ENCODE measurements at places on chromosomes 1 and 21.

GRCh38 chr1:185964946-185965345 lies 230.8 kb downstream of the HMCN1 start:
- DNase-seq = no peak

GRCh38 chr1:11680270-11681070 lies 478 bp downstream of the MAD2L2 start:
- DNase-seq = no peak

DNA sequence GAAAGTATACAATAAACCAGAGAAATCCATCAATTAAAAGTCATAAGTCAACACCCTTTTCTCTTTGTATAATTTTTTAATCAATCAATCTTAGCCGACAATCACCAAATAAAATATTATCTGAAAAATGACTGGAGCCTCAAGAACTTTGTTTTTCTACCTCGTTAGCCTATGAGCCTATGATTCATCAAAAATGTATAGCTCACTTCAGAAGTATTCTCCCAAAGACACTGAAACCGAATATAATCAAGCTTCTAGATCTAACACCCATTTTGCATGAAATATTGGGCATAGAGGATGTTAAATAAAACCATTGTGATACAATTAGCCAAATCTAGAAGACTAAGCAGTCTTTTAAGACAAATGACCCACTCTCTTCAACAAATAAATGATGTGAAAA lies 17.8 kb upstream of the RSBN1 start:
- no peak for DNase-seq

GRCh38 chr1:3435666-3436065 lies 18.8 kb upstream of the ARHGEF16 start:
- no peak for DNase-seq

- DNase-seq = no peak
Observed at GRCh38 chr1:207202480-207202879, 98.4 kb downstream of the C4BPA start.

DNA sequence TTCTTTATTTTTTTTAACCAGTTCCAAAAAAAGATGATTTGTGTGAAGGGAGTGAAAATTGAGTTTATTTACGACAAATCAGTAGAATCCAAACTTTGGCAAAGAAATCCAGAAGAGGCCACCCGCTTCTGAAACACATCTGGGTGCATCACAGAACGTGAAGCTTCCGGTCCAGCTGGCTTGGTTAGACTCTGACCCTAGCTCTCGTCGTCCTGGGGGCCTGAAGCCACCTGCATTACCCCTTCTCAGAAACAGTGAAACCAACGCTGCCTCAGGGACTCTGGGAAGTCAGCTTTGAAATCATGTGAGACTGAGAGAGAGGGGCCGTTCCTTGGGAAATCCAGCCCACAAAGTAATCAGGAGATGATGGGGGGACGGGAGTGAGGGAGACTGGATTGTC lies 21.8 kb downstream of the AJAP1 start:
- DNase-seq = no peak

DNA sequence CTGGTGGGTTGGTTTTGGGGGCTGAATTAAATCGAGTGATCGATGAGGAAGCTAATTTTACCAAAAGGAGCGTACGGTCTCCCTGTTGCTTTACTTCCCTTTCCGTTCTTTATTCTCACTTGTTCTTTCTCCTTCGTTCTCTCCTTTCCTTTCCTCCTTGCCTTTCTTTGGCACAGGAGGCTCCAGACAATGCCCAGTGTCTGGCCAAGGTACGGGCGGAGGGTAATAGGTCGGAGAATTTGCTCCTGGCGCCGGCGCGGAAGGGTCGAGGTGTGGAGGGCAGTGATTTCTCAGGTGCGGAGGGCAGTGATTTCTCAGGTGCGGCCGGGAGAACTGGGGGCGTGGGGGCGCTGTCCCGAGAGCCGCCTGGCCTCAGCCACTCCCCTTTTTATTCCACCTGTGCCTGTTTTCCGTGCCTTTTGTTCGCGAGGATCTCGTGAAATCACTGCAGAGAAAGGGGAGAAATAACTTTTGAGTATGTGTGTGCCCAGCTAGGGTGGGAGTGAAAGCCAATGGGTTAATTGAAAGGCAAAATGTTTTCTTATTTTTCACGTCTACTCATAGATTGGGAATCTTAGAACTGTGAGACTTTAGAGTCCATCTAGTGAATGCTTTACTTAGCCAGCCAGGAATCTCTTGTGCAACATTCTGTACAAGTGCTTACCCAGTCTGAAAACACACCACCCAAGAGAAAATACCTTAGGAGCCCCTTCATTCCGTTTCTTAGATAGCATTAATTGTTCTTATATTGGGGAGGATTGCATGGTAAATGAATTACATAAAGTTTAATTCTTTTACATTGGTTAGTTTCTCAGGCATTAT lies 1.3 kb downstream of the FNBP1L start:
- no peak for DNase-seq

- DNase-seq = no peak
Observed at GRCh38 chr1:107979926-107980325, 14.9 kb upstream of the VAV3 start.

GRCh38 chr1:27448982-27449381 lies 41.0 kb downstream of the WASF2 start:
- DNase-seq = no peak

DNA sequence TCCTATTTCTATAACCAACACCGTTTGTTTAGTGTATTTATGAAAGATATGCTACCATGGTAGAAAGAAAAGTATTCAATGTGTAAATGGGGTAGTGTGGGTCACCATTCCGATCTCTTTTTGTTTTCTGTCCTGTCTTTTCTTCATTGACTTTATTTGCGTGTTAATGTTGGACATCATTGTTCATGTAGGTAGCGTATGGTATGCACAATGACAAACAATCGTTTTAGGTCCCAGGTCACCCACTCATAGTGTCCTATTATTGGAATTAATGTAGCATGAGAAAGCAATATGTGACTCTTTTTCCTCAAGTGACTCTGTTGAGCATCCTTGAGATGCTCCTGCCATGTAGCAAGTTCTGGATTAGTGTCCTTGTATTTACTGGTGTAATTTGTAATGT lies 25.4 kb downstream of the ATP5PO start:
- no peak for DNase-seq

DNA sequence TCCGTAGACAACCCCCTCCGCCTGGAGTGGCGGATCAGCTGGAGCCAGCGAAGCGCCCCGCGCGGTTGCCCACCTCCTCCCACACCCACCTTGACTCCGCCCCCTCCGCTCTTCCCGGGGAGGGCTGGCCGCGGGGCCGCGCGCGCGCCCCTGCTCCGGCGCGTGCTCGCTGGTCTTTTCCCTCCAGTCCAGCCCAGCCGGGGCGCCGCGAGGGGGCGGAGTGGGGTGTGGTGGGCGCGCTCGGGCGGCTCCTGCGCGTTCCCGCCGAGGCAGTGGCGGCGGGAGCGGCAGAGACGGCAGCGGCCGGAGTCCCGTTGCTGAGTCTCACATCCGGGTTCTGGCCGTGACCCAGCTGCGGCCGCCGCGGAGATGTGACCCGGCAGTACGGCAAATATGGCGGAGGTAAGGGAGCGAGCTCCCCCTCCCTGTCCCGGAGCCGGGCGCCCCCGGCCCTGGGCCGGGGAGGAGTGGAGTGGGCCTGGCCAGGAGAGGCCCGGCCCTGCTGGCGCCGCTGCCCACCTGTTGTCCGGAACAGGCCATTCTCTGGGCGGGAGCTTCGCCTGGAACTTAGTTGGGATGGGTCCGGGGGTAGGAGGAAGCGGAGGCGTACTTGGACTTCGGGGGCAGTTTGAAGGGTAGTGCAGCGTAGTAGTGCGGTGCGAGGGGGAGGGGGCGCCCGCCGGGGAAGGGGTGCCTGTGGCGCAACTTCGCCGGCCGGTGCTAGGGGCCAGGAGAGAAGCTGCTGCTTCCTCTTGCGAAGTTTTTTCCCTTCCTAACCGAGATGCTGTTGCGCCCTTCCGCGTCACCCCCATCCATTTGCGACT lies 5.4 kb downstream of the MIER1 start:
- peak; percentile 98 for DNase-seq

DNA sequence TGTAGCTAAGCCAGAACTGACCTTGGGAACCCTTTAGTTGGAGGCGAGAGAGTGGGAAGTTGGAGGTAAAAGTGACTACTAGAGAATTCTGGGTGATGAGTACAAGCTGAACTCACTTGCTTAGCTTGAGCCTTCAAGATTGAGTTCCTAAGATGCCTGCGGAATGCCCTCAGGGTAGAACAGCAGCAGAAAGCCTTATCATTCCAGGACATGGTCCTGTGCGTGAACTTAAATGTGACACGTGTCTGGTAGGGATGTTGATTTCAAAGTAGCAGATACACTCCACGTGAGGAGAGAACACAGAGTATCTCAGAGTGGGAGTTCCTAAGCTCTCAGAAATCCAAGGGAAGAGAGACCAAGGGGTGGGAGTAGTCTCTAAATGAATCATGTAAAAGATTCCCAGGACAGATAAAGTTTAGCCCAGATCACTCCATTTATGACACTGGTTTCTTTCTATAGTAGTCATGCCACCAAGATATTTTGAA lies 60.1 kb downstream of the KCNK1 start:
- DNase-seq = no peak

DNA sequence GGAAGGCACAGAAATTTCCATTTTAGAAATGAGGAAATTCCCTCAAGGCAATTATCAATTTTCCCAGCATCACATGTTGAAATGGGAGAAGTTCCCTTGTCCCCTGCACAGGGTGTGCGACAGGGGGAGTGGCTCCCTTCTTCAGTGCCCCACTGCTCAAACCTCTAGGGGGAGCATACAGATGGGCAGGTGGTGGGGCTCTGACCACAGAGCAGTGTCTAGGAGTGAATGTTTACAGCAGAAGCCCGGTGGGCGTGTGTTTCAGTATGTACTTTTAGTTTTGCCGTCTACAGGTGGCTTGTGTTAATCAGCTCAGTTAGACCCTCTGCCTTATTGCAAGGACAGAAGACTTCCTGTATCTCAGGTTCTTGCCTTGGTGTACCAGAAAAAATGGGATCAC lies 493.7 kb upstream of the PLXNA2 start:
- no peak for DNase-seq

DNA sequence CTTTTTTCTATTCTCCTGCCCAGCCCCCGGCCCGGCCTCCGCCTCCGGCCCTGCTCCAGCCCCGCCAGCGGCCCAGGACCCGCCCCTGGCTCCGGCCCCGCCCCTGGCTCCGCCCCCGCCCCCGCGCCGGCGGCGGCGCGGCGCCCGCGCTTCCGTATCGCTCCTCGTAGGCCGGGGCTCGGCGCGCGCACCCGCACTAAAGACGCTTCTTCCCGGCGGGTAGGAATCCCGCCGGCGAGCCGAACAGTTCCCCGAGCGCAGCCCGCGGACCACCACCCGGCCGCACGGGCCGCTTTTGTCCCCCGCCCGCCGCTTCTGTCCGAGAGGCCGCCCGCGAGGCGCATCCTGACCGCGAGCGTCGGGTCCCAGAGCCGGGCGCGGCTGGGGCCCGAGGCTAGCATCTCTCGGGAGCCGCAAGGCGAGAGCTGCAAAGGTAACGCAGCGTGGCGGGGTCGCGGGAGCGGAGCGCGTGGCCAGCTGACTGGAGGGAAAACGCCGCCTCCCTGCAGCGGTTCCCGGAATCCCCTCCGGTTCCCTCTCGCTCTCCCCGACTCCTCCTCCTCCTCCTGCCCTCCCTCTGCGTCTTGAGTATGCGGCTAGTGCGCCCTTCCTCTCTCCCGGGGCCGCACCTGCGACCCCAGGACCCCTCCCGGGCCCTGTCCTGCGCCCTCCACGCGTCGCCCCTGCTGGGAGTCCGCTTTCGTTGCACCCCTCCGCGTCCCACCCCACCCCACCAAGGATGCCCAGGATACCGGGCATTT lies at the start of gene IFNAR2:
Gene IFNAR2, plus strand, starts transcription at position 155 of the 761 bp plus-strand sequence. CDS start 11,985 bp downstream, outside the sequence.
- peak; percentile 66 for DNase-seq

DNA sequence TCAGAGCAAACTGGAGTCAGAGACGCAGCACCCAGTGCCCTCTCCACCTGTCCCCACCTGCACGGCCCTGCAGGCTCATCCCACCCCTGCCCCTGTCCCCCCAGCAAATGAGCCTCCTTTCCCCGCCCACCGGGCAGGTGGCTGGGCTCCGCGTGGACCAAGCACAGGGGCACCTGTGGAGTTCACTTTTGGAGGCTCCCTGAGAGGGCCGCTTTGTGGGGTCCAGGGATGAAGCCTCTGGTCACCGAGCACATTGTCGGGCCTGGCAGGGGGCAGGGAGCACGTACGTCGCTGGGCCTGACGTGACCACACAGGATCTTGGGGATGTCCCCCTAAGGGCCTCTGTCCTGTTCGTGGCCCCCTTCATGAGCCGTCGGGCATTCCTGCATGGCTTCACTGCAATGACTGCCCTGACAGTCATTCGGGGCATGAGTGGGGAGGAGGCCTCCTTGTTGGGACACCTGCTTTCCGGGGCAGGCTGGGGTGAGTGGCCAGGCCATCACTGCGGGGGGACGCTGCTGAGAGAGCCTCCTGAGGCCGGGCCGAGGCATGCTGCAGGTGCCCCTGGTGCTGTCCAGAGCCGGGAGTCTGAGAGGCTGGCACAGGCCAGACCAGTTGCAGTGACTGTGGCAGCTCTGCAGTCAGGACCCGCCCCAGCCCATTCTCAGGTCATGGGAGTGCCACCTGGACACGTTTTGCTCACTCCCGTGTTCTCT lies 19.7 kb downstream of the SLX9 start:
- no peak for DNase-seq

DNA sequence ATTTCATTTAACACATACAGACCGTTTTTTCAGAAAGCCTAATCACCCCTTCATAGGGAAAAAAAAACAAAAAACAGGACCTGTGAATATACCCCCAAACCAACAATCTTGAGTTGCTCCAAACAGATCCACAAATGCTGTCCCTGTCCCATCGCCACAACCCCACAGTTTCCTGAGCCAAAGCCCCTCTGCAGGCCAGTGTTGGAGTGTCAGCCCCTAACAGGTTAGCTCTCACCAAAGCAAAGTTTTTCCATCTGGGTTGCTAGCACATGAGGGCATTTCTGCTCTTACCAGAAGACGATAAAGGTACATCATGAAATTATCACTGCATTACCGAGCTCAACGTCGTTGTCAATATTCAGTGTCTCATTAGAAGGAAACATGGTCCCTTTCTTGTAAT lies 40.8 kb downstream of the MCOLN2 start:
- no peak for DNase-seq

DNA sequence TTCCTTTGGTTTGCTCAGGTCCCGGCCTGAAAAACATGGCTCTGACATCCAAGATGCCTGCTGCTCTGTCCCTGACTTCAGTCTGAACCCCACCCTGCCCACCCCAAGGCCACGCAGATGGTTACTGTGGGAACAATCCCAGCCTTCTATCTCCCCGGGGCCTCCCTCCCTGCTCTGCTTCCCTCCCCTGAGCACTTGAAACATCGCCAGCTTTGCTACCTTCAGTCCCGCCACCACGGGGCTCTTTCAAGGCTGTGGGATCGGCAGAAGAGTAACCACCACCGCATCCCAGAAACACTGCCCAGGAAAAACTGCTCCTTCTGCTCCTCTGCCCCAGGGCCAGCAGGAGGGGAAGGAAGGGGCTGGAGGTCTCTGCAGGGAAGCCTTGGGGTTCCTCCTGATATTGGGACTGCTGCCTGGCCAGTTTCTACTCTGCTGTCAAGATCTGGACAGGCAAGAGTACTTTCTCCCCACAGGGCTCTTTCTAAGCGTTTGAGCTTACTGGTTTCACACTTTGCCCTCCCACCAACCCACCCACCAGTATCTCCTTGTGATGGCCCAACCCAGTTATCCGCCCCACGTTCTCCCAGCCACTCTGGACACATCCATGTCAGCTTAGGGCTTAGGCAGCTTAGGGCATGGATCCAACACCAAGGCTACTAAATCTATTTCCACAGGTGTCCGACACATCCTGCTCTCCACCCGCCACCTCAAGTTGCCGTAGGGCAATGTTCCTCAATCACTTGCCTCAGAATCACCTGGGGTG lies 8.4 kb downstream of the ETNK2 start:
- DNase-seq = no peak

GRCh38 chr1:70051926-70052325 lies 153.5 kb downstream of the LRRC40 start:
- no peak for DNase-seq

All from SJSA1 (cell line).